BJ (cell line): ENCODE measurements at places on chromosomes 12 and 14. TPM values are rescaled to one million over a fixed set of nuclear protein-coding genes. Genes with fewer than 3 reads are reported as not detected.

The BRF1 gene
- 5.8 and 8.2 TPM in 2 replicates for polyA plus RNA-seq

The DLK1 gene
- not detected in 2 replicates for polyA plus RNA-seq

GRCh38 chr12:77325511-77326236, 260.3 kb upstream of the E2F7 start:
- no peak for DNase-seq

- DNase-seq, result no peak
Measured at GRCh38 chr14:74927225-74927624, 4.2 kb upstream of the RPS6KL1 start.

- no peak for DNase-seq
Measured at GRCh38 chr12:6205144-6205539, 4.9 kb downstream of the CD9 start.

- DNase-seq, result no peak
Measured at GRCh38 chr12:43436597-43436996, 115.4 kb downstream of the ADAMTS20 start.

The NOPCHAP1 gene
- polyA plus RNA-seq, result 3.8 and 6.1 TPM in 2 replicates

DNA sequence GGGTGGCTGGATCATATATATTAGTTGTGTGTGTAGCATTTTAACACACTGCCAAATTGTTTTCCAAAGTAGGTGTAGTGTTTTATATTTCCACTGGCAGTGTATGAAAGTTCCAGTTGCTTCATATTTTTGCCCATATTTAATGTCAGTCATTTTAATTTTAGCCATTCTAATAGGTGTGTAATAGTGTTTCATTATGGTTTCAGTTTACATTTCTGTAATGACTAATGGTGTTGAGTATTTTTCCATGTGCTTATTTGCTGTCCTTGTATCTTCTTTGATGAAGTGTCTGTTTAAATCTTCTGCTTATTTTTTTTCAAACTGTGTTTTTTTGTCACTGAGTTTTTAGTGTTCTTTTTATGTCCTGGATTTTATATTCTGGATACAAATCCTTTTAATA, 8.7 kb downstream of the TBC1D15 start:
- DNase-seq, result no peak

- no peak for DNase-seq
Measured at GRCh38 chr14:60649875-60650372, 647 bp upstream of the SIX1 start.

- DNase-seq, result no peak
Measured at GRCh38 chr12:50353869-50354593, 42.4 kb downstream of the FAM186A start.

- DNase-seq, result no peak
Measured at GRCh38 chr14:95679148-95679815, 6.9 kb upstream of the TCL1B start.
